ENCODE measurements at places on chromosomes 3 and 15. TPM values are rescaled to one million over a fixed set of nuclear protein-coding genes. Genes with fewer than 3 reads are reported as not detected.

GOLGA8S gene
- not detected for total RNA-seq

OR4F15 gene
- not detected for total RNA-seq

MUSTN1 gene
- not detected for total RNA-seq

ITIH3 gene
- 0.19 TPM for total RNA-seq

GOLGA8J gene
- not detected for total RNA-seq
